ENCODE measurements at places on chromosomes 3 and 15.

GRCh38 chr15:41336549-41336948, 3.9 kb downstream of the NUSAP1 start:
- DNase-seq, result no peak

DNA sequence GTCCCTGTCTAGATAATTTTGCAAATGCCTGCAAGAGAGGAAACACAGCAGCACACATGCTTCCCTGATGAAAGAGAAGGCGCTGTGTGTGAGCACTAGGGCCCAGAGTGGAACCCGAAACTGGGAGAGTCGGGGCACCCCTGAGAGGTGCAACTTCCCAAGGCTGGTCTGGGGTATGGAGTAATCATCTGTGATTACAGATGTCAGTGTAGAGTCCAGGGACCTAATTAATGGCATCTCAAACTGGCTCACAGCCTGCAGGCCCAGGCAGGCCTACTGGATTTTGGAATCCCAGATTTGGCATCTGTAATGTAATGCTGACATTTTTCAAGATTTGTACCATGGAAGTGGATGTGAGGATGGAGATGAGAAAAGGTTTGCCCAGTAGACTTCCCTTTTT, 29.4 kb downstream of the PGPEP1L start:
- no peak for DNase-seq

GRCh38 chr15:38217191-38217595, 35.4 kb upstream of the SPRED1 start:
- DNase-seq, result no peak

GRCh38 chr3:128424508-128425069, 42.1 kb downstream of the DNAJB8 start:
- no peak for DNase-seq

GRCh38 chr3:127787571-127788365, 34.5 kb downstream of the MGLL start:
- DNase-seq, result no peak

DNA sequence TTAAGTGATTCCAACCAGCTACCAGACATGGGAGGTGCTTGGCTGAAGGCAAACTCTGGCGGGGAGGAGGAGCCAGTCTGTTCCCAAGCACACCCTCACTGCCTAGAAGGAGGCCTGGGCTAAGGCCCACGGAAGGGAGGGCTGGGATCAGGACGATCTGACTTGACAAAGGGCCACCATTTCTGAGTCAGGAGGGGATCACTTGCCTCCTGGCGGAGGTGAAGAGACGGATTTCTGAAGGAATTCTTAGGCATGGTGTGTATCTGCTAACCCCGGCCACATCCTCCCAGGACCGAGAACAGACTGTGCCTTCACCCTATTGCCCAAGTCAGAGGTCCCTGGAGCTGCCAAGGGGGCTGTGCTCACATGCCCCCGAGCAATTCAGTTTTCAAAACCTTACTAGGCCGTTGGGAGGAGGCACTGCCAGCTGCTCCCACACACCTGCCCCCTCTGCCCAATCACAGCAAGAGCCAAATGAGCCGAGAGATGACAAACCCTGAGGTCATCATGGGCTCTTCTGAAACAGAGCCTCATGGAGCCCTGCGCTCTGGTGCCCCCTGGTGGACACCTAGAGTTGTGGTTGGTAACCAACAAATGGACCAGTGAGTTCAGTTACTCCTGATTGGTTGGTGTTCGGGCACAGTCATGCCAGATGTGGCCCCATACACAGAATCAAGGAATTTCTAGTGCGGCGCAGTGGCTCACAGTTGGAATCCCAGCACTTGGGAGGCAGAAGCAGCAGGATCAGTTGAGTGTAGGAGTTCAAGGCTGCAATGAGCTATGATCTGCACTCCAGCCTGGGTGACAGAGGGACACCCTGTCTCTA, 6.5 kb upstream of the TNK2 start:
- DNase-seq, result peak; percentile 98

- peak; percentile 62 for DNase-seq
Measured at GRCh38 chr3:100260081-100260684, 609 bp upstream of the TBC1D23 start.

All from activated CD8-positive, alpha-beta memory T cell treated with anti-CD3 and anti-CD28 coated beads for 24 hours (primary cell).